Activated T-helper 2 cell treated with anti-CD3 and anti-CD28 coated beads, Interferon-gamma antibody, Interleukin-2, Interleukin-4, amounts not matched to agents 10 μg/mL and 5 μg/mL and 100 μg/mL, durations not matched to agents 14 hours and 24 hours and 36 hours (primary cell): ENCODE measurements at places on chromosomes 5 and 9. TPM values are rescaled to one million over a fixed set of nuclear protein-coding genes. Genes with fewer than 3 reads are reported as not detected.
A peak's percentile ranks its signal among the peaks of the same experiment; 100 is the strongest.

DNA sequence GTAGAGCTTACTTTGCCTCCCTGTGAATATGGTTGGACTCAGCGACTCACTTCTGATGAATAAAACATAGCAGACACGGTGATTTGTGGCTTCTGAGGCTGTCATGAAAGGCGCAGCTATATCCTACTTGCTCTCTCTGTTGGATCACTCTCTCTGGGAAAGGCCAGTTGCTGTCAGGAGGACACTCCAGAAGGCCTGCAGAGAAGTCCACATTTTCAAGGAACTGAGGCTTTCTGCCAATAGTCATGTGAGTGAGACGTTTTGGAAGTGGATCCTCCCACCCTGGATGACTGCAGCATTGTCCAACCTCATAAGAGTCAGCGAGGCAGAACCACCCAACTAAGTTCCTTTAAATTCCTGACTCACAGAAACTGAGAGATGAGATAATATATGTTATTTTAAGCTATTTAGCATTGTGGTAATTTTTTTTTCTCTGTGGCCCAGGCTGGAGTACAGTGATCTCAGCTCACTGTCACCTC, 156.0 kb upstream of the MAST4 start:
- DNase-seq = no peak

- DNase-seq = peak; percentile 63
Observed at GRCh38 chr5:179795863-179796833, 2.4 kb downstream of the LTC4S start.

DNA sequence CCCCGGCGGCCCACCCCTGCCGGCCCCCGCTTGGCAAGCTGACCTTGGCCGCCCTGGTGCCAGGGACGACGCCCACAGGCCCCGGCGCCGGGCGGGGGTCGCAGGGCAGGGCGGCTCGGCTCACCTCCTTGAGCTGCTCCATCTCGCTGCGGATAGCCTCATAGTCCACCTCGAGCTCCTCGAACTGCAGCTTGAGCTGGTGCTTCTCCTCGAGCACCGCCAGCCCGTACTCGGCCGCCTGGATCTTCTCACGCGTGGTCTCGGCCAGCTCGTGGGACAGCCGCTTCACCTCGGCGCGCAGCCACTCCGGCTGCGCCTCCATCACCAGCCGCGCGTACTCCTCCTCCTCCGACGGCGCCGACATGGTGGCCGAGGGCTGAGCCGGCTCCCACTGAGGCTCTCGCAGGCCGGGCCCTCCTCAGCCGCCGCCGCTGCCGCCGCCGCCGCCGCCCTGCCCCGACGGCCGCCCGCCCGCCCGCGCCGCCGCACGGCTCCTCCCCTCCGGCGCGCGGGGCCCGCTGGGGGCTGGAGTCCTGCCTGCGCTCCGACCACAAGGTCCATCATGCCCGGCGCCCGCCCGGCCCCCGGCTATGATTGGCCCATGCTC, at the start of gene BICD2:
Gene BICD2 (minus strand): TSS at position 453 of the 607 bp plus-strand sequence. CDS start 89 bp downstream, at position 364.
- no peak for DNase-seq

GRCh38 chr9:98864281-98865174, 57.1 kb downstream of the GALNT12 start:
- DNase-seq = no peak

DNA sequence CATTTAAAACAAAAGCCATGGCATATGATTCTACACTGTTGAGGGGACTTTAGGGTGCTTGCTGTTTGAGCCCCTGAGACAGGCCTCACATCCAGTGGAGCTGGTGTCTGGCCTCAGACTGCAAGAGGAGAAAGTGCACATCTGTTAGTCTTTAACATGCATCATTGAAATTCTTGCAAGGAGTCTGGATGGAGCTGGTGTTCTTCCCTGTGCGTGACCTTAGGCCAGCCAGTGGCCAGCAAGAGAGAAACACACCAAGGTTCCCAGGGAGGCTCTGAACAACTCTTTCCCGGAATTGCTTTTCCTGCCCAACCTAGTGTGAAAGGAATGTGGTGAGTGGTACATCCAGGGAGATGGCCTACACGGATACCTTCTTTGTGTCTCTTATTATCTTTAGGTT, 282.8 kb upstream of the TNC start:
- no peak for DNase-seq

- no peak for DNase-seq
Observed at GRCh38 chr5:135065306-135066265, 31.6 kb upstream of the PITX1 start.

GRCh38 chr5:56569076-56569475, 246.3 kb upstream of the MAP3K1 start:
- DNase-seq = no peak

DNA sequence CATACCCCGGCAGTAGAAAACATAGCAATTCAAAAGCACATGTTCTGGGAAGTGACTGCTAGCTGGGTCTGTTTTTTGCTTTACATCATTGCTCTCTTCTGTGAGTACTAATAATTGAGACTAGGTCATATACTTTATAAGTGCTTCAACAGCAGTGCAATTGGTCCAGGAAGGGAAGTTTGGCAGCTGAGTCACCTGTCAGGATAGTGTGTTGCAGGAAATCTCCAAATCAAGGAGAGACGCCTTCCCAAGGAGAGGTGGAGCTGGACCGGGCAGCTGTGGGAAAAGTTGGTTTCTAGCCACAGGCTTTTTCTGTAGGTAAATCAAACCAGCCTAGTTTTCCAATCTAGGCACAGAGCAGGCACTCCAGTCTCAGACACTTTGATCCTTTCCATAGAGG, 330.1 kb downstream of the ENC1 start:
- DNase-seq = no peak

GRCh38 chr9:79254900-79255650, 316.7 kb upstream of the TLE4 start:
- no peak for DNase-seq

DNA sequence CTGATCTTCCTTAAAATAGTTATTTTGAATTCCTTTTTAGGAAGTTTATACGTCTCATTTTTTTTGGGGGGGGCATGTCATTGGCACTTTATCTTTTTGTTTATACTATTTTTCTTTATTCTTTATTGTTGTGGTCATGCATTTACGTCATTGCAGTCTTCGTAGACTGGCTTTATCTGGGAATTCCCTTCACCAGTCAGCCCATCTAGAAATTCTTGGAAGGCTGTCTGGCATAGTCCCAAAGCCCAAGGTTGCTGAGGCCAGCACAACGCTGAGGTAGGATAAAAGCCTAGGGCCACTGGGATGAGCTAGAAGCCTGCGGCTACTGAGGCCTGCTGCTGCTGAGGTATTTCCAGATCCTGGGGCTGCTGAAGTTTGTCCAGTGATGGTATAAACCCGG, 121.5 kb downstream of the ISOC1 start:
- no peak for DNase-seq

- DNase-seq = no peak
Observed at GRCh38 chr5:24225051-24225450, 419.7 kb downstream of the CDH10 start.

DNA sequence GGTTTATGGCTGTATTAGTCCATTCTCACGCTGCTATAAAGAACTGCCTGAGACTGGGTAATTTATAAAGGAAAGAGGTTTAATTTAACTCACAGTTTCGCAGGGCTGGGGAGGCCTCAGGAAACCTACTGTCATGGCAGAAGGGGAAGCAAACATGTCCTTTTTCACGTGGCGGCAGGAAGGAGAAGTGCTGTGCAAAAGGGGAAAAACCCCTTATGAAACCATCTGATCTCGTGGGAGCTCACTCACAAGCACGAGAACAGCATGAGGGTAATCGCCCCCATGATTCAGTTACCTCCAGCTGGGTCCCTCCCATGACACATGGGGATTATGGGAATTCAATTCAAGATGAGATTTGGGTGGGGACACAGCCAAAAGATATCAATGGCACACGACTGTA, 13.9 kb downstream of the LRRC70 start:
- no peak for DNase-seq

DNA sequence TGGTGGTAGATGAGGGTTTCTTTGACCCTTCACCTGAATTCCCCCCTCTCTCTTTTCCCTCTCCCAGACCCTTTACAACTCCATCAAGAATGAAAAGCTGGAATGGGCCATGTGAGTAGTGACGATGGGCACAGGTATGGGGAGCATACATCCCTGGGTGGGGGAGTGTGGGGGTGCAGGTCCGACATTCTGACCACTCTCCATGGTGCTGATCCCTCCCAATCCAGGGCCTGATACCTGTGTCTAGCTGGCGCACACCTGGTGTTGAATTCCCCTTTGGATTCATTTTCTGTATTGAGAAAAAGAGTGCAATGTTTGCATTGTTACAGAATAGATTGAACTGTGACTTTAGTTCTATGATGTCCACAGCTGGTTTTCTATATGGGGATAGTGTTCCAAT, 40.0 kb downstream of the PSD2 start:
- DNase-seq = no peak

DNA sequence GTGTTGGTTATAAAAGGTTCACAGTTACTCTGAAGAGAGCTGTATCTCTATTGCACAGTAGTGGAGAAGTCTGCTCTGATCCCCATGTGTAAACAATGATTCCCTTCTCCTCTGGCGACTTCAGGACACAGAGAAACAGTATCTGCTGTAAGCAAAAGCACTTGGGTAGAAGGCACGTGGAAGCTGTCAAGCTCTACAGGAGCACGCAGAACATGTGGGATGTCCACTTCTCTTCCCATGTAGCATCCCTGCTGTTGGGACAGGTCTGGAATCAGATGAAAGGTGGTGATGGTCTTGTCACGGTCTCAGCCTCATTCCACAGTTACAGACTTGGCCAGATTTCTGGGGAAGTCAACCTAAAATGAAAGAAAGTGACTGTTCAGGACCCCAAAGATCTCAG, 9.4 kb upstream of the MAPK9 start:
- no peak for DNase-seq

GRCh38 chr5:50667653-50668595, 1.5 kb downstream of the PARP8 start:
- DNase-seq = peak; percentile 74

DNA sequence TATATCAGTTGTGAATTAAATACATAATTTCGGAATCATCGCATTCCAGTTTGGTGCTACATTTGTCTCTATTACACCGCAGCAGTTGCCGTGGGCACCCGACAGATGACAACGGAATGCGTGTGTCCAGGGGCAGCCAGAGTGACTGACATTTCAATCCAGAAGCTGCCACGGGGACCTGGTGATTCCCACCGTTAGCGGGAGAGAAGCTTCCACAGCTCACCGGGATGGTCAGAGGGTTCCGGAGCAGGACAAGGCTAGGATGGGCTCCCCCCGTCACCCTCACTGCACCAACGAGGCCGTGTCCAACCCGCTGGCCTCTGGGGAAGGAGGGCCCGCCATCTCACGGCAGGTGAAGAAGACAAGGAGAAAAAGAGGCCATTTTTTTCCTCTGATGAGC, 86.8 kb downstream of the GTF3C4 start:
- no peak for DNase-seq

- no peak for DNase-seq
Observed at GRCh38 chr5:133298447-133298846, 246.6 kb downstream of the HSPA4 start.

GRCh38 chr9:16278326-16278999, 592.0 kb downstream of the BNC2 start:
- no peak for DNase-seq

DNA sequence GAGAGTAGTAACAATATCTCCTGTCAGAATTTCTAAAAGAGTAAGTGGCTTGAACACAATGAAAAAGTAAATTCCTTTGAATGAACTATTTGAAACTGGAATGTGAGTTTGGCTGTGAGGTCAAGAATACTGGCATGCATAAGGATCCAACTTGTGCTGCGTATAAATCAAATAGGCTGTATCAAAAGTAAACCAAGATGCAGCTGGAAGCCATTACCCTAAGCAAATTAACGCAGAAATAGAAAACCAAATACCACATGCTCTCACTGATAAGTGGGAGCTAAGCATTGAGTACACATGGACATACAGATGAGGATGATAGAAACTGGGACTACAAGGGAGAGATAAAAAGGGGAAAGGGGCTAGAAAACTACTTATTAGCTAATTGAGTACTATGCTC, 24.0 kb upstream of the SRFBP1 start:
- no peak for DNase-seq

DNA sequence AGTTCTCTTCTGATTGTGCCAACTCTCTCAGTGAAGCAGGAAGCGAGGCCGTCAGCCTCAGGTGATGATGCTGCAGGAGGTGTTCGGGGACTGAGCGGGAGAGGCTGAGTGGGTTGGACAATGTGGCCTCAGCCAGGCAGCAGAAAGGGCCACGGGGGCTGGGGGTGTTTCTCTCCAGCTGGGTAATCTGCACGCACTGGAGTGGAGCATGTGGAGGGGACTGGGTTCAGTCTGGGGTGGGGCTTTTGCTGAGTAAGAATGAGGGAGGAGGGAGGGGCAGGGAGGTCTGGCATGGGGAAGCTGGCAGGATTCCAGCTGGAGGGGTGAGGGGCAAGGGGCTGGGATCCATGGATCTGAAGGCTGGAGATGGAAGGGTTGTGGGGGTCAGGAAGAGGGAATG, 60.8 kb upstream of the PHYKPL start:
- DNase-seq = no peak

- DNase-seq = no peak
Observed at GRCh38 chr5:143618141-143618540, 193.8 kb upstream of the HMHB1 start.

DNA sequence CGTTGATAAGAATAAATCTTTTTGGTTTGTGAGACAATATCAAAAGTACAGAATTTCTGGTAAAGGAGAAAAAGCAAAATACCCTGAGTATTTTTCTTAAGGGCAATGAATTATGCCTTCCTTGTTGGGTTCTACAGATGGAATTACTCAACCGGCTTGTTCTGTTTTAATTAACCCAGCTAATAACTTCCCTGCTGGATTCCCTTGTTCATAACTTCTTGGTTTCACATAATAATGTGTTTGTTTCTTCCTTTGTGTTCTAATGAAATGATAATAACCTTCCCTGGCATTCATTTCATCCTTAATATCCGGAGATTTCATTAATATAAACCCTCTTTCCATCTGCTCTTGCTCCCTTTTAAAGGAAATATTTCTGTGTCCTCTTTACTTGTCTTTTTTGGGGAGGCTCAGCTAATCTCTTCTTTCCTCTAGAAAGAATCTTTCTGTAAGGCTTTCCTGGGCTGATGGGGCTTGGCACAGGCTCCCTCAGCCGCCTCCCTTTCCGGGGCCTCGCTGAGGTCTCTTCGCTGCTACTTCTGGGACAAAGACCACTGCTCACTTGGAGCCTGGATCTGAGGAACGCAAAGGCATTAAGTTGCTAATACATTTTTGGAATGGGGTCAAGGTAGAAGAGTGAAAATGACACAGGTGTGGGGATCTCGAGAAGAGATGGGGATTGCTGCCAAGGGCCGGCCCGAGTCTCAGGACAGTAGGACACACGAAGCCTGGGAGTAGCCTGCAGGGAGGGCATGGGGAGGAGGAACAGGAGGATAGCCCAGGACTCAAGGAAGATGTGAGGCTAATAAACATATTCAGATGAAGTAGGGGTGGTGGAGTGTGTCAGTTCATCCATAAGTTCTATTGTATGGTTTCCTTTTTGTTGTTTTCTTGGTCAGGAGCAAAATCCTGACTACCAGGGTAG, 118.5 kb downstream of the NRG2 start:
- no peak for DNase-seq

Gene TOPORS
- total RNA-seq = 15.7 and 16.2 TPM in 2 replicates

Gene CYFIP2
- 171 and 182 TPM in 2 replicates for total RNA-seq

Gene C9orf50
- total RNA-seq = not detected in 2 replicates

Gene ST8SIA4
- 79.1 and 82.3 TPM in 2 replicates for total RNA-seq

Gene PCDHGA4
- total RNA-seq = 0.44 and 0.57 TPM in 2 replicates

Gene PRLR
- not detected in 2 replicates for total RNA-seq

Gene LRRC26
- 0.21 and 0.34 TPM in 2 replicates for total RNA-seq

Gene MAN1B1
- 47.5 and 52.2 TPM in 2 replicates for total RNA-seq

Gene HMMR
- total RNA-seq = 39.3 and 40.3 TPM in 2 replicates

Gene ZNF462
- total RNA-seq = 0.09 and 0.11 TPM in 2 replicates

Gene OTP
- total RNA-seq = not detected in 2 replicates
